Activated CD8-positive, alpha-beta memory T cell treated with anti-CD3 and anti-CD28 coated beads for 1 hour (primary cell): ENCODE measurements at places on chromosomes 6 and 20.

DNA sequence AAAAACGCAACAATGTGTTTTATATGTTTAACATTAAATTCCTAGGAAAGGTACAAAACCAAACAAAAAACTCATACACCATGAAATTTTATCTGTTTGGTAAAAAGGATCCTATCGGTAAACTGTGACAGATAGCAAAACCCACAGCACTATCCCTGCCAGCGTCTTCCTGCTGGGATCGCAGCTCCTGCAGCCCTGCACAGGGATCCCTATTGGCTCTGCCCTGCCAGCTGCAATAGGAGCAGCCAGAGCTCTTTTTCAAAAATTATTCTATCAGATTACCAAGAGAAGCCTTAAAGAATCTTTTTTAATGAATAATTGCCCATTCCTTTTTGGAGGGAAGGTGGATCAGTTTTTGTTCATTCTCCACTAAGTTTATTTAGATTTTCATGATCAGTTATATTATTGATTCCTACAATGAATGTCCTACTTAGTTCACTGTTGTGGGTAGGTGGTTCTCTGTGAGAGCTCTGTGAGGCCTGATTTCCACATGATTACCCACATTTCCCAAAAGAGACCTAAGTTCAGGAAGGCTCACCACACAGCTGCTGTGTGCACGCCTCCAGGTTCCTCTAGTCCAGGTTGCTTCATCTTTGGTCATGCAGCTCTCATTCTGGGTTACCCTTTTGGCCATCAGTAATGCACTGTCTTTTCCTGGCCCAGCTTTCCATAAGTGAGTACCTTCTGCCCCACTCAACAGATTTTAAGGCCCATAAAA, 293.8 kb downstream of the FRK start:
- no peak for DNase-seq

GRCh38 chr6:43772681-43773049, 2.7 kb downstream of the VEGFA start:
- DNase-seq: no peak

GRCh38 chr6:31304683-31305082, 32.8 kb upstream of the HLA-C start:
- DNase-seq: no peak

GRCh38 chr6:137910424-137910834, 43.4 kb downstream of the TNFAIP3 start:
- DNase-seq: no peak

DNA sequence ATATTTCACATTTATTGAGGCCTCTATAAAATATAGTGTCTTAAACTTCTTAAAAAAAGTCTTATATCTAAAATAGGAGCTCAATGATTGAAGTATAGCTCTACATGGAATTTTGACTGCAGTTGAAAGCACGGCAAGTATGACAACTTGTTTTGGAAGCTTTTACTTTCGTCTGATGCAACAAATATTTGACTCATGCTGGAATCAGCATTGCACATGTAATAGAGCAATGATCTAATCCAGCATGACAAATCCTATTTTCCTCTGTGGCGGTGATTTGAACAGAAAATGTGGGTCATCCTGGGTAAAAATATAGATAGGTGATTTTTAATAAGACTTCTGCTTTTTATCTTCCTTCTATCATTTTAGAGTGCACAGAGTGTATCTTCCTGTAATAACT, 111.6 kb downstream of the TINAG start:
- no peak for DNase-seq

DNA sequence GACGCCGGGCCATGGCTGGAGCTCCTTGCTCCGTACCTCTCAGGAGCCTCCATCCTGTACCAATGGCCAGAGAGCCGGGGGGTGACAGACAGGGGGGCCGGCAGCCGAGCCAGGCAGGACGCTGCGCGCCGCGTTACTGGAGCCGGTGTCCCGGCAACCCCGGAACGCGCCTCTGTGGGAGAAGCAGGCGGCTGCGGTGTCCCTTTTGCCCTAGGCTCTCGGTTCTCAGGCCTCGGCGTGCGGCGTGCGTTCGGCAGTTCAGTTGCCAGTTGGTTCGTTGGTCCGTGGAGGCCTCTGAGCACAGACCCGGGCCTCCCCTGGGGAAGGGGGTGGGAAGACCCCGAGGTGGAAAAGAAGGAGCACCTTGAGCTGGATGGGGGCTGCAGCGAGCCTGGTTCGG, at the start of gene SPATS1:
TSS of gene SPATS1 (plus strand) at position 162 of the 400 bp plus-strand sequence. CDS start 446 bp downstream, outside the sequence.
- no peak for DNase-seq

GRCh38 chr20:14415467-14415866, 78.1 kb upstream of the FLRT3 start:
- no peak for DNase-seq

- no peak for DNase-seq
These were observed 59.1 kb downstream of the KIF16B start for GRCh38 chr20:16514140-16514539.

DNA sequence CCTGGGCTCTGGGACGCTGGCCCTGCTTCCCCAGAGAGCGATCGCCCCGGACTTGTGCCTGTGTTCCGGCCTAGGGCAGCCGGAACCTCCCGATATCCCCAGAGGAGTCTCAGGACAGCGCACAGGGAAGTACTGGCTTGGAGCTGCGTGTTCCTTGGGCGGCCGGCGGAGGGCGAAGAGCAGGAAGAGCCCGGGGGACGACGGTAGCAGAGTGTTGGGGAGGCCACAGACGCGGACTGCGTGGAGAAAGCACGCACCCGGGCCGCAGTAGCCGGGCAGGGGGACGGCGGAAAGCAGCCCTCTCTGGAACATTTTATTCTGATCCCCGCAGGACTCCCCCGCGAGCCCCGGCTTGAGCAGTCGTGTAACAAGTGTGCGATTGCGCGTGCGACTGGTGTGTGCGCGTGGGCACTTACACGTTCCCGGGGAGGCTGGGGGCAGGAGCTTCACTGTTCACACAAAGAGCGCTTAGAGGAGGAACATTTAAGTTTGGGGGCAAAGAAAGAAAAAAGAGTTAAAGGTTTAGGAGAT, 36.1 kb downstream of the NCR2 start:
- DNase-seq: no peak

- no peak for DNase-seq
These were observed 64.4 kb upstream of the SMIM8 start for GRCh38 chr6:87257975-87258374.

DNA sequence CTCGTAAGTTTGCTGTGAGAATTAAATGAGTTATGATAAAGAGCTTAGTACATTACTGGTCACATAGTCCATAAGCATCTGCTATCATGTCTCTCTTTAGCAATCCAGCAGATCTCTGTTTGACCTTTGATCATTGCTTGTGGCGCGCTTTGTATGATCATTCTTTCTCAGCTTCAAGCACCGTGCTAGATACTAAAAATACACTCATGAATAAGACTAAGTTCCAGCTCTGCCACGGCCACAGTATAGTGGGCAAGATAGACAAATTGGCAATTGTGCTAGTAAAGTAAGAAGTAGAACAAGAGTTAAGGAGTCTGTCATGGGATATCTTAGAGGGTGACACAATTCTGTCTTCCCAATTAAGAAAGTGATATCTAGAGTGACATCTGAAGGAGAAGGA, 75.2 kb upstream of the ADGRF1 start:
- no peak for DNase-seq
